ENCODE measurements at places on chromosomes 2 and 18.

GRCh38 chr2:162242586-162243280, 512 bp downstream of the FAP start:
- DNase-seq = no peak

GRCh38 chr18:9446839-9447238, 28.5 kb upstream of the RALBP1 start:
- no peak for DNase-seq

DNA sequence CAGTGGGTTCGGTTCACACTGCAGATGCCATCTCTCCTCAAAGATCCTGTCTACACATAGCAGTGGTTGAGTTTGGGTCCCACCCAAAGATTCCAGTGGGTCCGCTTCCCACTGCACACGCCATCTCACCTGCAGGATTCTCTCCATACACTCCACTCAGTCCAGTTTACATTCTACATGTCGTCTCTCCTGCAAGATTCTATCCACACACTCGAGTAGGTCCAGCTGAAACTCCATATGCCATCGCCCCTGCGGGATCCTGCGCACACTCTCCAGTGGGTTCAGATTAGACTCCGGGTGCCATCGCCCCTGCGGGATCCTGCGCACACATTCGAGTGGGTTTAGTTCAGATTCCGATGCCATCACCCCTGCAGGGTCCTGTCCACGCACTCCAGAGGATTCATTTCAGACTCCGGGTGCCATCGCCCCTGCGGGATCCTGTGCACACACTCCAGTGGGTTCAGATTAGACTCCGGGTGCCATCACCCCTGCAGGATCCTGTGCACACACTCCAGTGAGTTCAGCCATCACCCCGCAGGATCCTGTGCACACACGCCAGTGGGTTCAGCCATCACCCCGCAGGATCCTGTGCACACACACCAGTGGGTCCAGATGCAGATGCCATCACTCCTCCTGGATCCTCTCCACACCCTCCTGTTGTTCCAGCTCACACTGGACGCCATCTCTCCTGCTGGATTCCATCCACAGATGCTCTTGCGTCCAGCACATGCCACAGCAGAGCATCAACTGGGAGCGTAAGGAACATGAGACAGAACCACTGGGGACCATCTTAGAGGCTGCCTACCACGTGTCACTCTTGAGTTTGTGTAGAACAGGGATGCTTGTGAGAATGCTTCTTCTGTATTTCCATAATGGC, 3.0 kb upstream of the PXDN start:
- no peak for DNase-seq

GRCh38 chr2:233351423-233351822, 2.9 kb upstream of the DGKD start:
- no peak for DNase-seq

- no peak for DNase-seq
Measured at GRCh38 chr2:101509499-101510284, 34.8 kb upstream of the RFX8 start.

GRCh38 chr2:215407590-215408264, 28.1 kb downstream of the FN1 start:
- no peak for DNase-seq

DNA sequence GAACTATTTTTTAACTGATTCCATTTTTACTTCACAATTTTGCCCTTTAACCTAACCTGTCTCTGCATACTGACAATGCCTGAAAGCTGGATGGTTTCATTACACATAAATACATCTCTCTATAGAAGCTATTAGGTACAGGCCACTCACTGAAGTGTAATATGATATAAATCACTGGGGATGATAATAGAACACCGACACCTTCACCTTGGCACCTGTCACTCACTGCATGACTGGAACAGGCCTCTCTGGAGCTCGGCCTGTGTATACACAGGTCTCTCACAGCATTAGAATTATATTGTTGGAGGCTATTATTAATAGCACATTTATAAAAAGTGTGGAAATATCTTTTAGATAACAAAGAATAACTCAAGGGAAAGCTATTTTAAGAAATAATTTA, 138.2 kb downstream of the TMEM131 start:
- DNase-seq = no peak
